ENCODE measurements at places on chromosomes 16 and 17. TPM values are rescaled to one million over a fixed set of nuclear protein-coding genes. Genes with fewer than 3 reads are reported as not detected.

Gene PCGF2
- not detected for total RNA-seq

Gene DNAI2
- 8.4 TPM for total RNA-seq

Gene DPEP3
- 1.2 TPM for total RNA-seq

Gene RTN4RL1
- 0.47 TPM for total RNA-seq

Gene CES1
- 0.81 TPM for total RNA-seq

Gene KRT33B
- not detected for total RNA-seq

Gene RHBDF1
- total RNA-seq, result not detected

Gene ZKSCAN2
- total RNA-seq, result 4.1 TPM

Gene SMARCD2
- total RNA-seq, result 113 TPM

Gene ABCA8
- total RNA-seq, result not detected

Gene CHST5
- total RNA-seq, result not detected

Gene MT1G
- not detected for total RNA-seq

Gene ARL5C
- total RNA-seq, result not detected

Gene EEF2KMT
- 13.2 TPM for total RNA-seq

Gene SAMD14
- 1.2 TPM for total RNA-seq

Gene XAF1
- total RNA-seq, result 91.0 TPM

Gene OR4D1
- 2.2 TPM for total RNA-seq

Gene SLC16A13
- 13.7 TPM for total RNA-seq

Gene BLMH
- total RNA-seq, result 57.6 TPM
